T follicular helper cell (primary cell): ENCODE measurements at places on chromosomes 16 and 17.
A peak's percentile ranks its signal among the peaks of the same experiment; 100 is the strongest.

- no peak for DNase-seq
Measured at GRCh38 chr17:80737106-80738019, 192.7 kb downstream of the RPTOR start.

GRCh38 chr16:27083861-27084261, 17.1 kb downstream of the C16orf82 start:
- DNase-seq, result no peak

GRCh38 chr16:13896543-13897182, 23.3 kb upstream of the ERCC4 start:
- no peak for DNase-seq

GRCh38 chr17:80254396-80255251, 6.0 kb upstream of the RNF213 start:
- DNase-seq, result peak; percentile 43

GRCh38 chr17:81178136-81179091, 12.4 kb upstream of the AATK start:
- no peak for DNase-seq

GRCh38 chr17:75594499-75595283, 7.1 kb downstream of the MYO15B start:
- DNase-seq, result no peak

DNA sequence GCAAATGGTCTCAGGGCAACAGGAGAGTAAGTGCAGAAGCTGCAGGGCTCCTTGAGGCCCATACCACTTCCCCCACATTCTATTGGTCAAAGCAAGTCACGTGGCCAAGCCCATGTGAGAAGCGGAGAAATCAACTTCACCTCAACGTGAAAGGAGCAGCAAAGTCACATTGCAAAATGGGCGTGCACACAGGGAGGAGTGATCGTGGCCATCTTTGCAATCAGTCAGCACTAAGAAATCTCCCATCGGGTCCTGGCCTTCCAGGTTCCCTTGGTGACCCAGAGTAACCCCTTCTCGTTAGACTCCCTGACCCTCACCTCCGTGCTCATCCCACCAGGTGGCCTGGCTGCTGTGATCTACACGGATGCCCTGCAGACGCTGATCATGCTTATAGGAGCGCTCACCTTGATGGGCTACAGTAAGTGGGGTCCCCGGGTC, 38.0 kb downstream of the SLC5A11 start:
- no peak for DNase-seq

- DNase-seq, result peak; percentile 53
Measured at GRCh38 chr17:7834542-7834956, 532 bp downstream of the KDM6B start.

DNA sequence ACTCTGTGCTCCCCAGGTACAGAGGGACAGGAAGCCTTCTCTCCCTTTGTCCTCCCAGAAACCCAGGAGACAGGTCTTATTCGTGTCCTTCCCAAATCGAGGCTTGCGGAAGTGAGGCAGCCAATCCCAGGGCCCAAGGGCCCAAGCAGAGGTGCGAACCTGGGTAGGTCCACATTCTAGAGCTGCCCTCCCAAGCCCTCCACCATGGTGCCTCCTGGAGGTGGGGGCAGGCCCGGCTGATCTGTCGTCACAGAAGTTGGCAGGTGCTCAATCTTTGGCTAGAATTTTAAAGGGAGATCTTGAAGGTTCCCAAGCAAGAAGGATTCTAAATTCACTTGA, 21.5 kb downstream of the MRC2 start:
- DNase-seq, result no peak

GRCh38 chr16:12296991-12297390, 320.5 kb downstream of the SNX29 start:
- no peak for DNase-seq

DNA sequence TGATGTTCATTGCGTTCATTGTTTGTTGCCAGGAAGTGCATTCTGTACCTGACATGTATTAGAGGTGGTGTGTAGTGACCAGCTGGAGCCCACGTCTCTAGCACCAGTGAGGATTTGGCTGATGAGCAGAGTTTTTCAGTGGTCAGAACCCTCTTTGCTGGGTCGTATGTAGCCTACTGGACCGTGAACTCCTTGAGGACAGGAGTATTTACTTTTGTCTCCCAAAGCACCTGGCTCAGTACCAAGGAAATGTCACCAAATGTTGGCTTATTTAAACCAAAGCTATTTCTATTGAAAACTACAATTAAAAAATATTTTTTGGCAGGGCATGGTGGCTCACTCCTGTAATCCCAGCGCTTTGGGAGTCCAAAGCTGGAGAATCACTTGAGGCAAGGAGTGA, 262.7 kb downstream of the SNX29 start:
- no peak for DNase-seq

DNA sequence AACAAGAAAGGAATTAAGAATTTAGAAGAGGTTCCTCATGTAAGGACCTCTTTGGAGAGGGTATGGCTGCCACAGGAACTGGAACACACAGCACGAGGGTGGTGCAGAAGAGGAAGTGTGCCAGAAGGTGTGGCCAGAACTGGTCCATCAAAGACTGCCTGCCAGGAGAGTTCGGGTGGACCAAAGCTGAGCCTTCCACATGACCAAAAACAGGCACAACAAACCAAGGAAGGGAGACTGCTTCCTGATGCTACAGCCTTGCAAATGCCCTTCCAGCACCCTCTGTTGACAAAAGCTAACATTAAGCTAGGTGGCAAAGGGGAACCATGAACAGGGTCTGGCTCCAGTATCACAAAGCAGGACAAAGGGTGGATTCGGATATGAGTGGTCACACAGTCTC, 125.8 kb upstream of the TMEM97 start:
- no peak for DNase-seq

GRCh38 chr16:48212033-48212432, 32.1 kb upstream of the LONP2 start:
- no peak for DNase-seq

DNA sequence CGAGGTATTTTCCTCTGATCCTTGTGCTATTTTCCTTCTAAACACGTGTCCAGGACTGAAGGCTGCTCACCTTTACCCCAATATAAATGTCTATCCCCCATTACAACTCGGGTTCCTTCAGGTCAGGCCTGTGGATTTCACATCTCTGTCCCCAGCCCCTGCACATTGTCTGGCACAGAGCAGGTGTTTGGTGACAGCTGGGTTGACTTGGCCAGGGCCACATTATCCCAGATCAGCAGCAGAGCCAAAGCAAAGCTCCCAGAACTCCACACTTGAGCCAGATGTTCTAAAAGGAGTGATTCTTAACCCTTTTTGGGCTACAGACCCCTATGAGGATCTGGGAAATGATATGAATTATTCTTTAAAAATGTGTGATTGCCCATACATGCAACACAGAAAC, 18.0 kb upstream of the SPATA32 start:
- DNase-seq, result no peak

GRCh38 chr17:75557075-75557851, 30.3 kb upstream of the MYO15B start:
- no peak for DNase-seq

GRCh38 chr16:12685806-12686205, 117.9 kb downstream of the CPPED1 start:
- DNase-seq, result no peak

DNA sequence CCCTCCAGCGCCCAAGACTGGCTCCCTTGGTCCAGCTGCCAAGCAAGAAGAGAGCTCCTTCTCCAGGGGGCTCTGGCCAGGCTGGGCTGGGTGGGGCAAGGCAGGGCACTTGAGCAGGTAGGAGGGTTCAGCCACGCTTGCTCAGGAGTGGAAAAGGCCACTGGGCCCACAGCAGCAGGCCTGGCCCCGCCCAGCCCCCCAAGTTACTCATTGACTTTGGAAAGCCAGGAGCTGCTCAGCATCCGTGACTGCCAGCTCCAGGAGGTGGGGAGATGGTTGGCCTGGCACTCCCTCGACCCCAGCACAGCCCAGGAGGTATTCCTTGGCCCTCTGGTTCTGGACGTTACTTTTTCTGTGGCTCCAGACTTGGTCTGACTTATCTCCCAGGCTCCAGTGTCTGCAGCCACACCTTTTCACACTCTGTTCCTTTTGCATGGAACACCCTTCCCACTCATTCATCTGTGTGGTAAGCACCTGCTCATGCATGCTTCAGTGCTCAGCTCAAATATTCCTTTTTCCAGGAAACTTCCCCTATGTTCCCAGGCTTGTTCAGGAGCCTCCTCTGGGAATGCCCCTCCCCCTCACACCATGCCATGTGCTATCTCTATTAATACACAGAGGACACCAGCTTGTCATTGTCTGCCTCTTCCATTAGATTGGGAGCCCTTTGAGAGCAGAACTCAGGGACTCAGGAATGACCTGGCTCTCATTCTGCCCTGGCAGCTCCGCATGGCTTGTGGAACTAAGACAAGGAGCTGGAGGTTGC, at the start of gene CDH16:
CDH16 (minus strand) TSS at position 83 of the 766 bp plus-strand sequence. CDS start 820 bp downstream, outside the sequence.
- no peak for DNase-seq

DNA sequence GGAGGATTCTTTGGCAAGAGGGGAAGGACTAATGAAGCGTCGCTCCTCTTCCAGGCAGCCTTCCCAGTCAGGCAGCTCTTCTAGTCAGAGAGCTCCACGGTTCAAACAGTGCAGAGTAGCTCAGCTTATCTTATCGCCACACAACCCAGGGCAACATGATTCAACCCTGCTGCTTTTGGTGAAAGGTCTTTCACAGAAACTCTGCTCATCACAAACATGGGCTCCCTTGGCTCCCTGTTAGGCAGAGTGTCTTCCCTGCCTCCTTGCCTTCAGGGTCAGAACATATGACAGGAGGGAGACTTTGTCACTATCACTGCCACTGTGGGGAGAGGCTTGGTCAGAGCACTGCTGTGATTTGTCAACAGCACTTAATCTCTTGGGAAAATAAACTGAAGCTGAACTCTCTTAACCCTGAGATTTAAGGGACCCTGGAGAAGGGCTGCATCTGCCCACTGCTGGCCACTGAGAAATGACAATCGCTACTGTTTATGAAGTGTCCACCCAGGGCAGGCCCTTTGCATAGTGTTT, 6.9 kb upstream of the SLC13A2 start:
- DNase-seq, result no peak

- no peak for DNase-seq
Measured at GRCh38 chr16:72596373-72596772, 424.4 kb upstream of the PMFBP1 start.
